ENCODE measurements at places on chromosomes 5 and 9.

GRCh38 chr5:107408564-107408963, 262.2 kb downstream of the EFNA5 start:
- no peak for DNase-seq

- no peak for DNase-seq
Measured at GRCh38 chr9:1606253-1606652, 408.9 kb upstream of the SMARCA2 start.

- DNase-seq = no peak
Measured at GRCh38 chr9:83628540-83628939, 5.6 kb downstream of the IDNK start.

- DNase-seq = peak; percentile 29
Measured at GRCh38 chr9:73037613-73038012, 84.8 kb upstream of the ALDH1A1 start.

DNA sequence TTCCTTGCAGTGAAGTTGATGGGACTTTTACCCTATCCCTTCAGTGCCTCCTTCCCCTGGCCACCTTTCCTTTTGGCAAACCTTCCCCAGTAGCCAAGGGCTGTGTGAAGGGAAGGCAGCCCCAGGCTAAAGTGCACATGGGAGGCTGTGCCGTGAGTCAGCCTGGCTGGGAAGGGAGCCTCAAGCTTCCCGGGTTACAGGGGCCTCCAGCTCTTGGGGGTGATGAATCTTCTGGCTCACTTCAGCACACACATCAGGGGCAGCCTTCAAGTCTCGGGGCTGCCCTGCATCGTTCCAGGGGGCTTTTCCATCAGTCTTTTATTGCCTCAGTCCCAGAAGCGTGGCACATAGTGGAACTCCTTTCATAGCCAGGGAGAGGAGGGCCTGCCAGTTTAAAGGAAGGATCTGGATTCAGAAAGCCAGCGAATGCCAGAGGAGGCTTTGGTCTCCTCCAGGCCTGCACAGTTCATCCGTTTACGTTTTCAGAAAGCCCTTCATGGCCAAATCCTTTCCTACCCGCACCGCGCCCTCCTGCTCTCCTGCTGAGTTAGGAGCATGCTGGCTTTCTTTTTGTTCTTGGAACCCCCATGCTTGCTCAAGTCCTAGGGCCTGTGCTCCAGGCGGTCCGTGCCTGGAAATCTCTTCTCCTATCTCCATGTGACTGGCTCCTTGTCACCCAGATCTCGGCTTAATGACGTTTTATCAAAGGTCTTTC, 134.8 kb upstream of the KLF4 start:
- no peak for DNase-seq

GRCh38 chr5:144076521-144077083, 93.9 kb downstream of the YIPF5 start:
- no peak for DNase-seq

DNA sequence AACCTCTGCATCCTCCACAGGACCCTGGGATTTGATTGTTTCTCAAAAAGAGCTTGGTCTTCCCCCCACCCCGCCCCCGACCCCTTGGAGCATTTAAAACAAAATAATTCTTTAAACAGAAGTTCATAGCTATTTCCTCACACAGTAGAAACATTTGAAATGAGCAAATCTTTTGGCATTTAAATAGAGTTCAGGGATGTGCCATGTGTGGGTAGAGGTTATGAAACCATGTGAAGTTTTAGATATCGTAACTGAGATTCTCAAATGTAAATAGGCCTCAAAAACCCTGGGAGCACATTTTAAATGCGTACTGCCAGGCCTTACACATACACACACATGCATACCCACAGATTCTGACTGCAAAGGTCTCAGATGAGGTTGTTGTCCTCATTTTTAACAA, 66.5 kb downstream of the EPB41L4B start:
- peak; percentile 86 for DNase-seq

DNA sequence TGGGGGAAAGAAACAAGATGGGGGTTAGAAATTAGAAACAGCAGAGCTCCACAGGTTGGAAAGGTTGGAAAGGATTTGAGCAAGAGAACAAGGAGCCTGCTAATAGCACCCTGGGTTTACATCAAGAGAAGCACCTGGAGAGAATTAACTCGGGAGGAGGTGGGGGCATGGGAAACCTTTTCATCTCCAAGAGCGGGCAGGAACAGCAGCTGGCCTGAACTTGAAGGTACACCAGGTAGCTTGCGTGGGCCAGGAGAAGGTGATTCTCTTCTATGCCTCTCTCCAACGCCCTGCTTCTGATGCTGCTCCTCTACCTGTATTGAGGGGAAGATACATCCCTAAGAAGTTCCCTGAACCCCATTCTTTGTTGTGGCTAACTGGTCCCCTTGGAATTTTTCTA, 37.1 kb upstream of the GLRX start:
- no peak for DNase-seq
